ENCODE measurements at places on chromosomes 11 and 22.

GRCh38 chr11:113531575-113532451 is 56.6 kb upstream of the DRD2 start:
- DNase-seq, result no peak

DNA sequence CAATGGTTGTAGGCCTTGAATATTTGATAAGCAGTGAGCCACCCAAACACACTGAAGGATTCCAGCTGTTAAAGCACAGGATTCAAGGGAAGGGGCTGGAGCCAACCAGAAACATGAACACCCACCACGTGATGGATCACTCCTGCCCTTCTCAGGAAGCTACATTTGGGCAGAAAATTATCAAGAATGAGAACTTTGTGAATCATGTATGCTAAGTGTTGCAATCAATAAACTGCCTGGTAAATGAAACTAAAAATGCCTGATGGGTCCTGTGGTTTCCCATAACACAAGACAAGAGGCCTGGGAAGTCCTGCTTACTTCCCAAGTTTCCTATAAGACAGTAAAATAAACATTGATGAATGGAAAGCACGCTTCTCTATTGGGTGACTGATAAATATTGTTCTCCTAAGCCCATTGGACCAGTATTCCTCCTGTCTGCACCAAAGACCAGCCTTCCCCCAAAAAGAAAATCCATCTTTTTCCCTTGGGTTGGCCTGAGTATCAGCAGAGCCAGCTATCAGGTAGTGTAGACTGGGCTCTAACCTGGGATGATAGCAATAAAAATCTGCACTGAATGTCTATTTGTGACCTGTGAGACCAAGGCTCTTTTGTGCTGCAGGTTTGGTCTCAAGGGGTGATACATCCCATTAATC is 98.4 kb downstream of the CCDC83 start:
- DNase-seq, result no peak

DNA sequence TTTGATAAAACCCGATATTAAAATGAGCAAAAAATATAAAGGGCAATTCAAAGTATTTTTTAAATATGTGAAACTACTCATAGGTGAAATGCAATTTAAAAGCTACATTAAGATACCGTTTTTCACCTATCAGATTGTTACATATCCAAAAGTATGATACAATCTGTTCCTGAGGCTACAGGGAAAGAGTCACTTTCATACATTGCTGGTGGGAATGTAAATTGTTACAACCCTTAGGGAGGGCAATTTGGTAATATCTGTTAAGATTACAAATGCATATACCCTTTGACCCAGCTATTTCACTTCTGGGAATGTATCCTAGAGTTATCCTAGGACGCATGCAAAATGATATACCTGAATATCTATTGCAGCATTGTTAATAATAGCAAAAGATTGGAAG is 132.1 kb downstream of the BLID start:
- no peak for DNase-seq

GRCh38 chr11:61756147-61756451 is 3.7 kb downstream of the MYRF start:
- no peak for DNase-seq

GRCh38 chr11:95715777-95716241 is 73.8 kb downstream of the FAM76B start:
- no peak for DNase-seq

DNA sequence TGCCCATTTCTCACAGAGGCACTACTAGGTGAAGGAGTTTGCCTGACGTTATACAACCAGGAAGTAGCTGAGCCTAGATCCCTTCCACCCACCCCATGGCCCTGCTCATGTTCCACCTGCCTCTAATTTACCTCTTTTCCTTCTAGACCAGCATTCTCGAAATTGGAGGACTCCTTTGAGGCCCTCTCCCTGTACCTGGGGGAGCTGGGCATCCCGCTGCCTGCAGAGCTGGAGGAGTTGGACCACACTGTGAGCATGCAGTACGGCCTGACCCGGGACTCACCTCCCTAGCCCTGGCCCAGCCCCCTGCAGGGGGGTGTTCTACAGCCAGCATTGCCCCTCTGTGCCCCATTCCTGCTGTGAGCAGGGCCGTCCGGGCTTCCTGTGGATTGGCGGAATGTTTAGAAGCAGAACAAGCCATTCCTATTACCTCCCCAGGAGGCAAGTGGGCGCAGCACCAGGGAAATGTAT is 14.1 kb downstream of the PIK3IP1 start:
- DNase-seq, result no peak

DNA sequence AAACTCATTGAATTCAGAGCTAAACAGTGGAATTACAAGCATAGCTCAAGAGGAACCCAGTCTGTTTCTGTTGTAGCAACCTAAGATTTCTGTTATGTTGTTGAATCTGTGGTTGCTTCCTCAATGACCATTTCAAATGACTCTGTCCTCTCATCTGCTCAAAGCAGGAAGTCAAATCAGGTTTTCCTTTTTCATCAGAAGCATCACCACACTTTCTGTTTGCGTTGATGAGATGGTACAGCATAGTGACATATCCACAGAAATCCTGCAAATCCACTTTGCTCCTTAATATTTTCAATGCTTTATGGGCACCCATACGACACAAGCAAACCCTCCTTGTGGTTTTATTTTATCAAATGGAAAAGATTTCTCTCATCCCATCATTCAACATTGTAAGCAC is 12.6 kb upstream of the UCP2 start:
- DNase-seq, result no peak

DNA sequence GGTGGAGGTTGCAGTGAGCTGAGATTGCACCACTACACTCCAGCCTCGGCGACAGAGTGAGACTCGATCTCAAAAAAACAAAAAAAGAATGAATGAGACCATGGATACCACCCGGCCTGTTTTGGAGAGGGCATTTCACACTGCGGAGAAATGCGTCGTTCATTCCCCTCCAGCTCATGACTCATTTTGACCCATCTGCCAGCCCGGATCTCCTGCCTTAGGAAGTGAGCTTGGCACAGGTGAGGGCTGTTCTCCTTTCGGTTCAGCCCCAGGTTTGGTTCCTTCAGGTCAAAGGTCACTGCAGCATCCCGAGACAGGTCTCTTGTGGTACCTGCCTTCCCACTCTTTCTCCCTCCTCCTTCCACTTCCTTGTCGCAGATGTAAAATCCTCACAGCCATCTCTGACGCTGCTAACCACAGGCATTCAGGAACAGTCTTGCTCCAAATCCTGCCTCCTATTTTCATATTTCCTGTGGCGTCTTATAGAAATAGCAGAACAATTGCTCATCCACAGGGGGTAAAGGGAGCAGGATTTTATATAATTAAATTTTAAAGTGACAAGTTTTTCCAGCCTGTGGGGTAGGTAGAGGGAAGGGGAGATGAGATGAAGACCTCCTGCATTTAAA is 517.9 kb downstream of the NTM start:
- DNase-seq, result no peak

- DNase-seq, result no peak
Observed at GRCh38 chr11:102874852-102875251, at the start of gene MMP12. Gene MMP12 (minus strand): TSS chr11:102874982. CDS start chr11:102874937, 45 bp downstream.

GRCh38 chr11:30452842-30453241 is 129.9 kb downstream of the ARL14EP start:
- no peak for DNase-seq

DNA sequence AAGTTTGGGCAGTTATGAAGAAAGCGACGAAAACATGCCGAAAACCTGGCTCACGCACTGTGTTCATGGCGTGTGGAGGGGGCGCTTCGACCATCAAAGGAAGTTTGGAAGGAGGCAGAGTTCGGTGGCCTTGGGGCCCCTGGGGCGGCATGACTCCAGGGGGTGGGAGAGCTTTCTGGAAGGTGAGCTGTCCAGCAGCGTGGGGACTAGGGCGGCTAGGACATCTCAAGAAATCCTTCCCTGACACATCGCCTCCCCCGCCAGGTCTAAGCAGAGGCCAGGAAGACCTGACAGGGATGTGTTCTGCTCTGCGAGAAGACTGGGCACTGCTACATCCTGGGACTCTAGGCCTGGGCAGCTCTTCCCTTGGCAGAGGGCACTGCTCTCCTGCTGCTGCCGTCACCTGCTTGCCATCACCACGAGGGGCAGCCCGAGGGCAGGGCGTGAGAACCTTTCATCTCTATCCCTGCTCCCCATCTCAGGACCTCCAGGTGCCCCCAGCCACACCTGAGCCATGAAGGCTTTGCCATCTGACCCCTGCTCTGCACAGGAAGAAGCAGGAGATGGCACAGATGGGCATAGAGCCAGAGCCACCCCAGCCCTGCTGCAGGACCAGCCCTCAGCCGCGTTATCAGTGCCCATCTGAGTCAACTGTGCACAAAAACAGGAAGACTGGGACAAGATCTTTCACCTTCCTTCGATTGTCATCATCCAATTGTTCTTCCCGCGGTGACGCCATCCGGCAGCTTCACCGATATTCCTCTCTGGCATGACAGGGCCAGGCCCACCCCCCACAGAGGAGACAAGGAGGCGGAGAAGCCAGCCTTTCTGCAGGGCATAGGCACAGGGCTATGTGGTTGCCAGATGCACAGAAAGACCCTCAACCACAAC is 12.7 kb downstream of the LINC01488 start:
- no peak for DNase-seq

GRCh38 chr11:45470794-45471167 is 184.6 kb upstream of the SYT13 start:
- no peak for DNase-seq

DNA sequence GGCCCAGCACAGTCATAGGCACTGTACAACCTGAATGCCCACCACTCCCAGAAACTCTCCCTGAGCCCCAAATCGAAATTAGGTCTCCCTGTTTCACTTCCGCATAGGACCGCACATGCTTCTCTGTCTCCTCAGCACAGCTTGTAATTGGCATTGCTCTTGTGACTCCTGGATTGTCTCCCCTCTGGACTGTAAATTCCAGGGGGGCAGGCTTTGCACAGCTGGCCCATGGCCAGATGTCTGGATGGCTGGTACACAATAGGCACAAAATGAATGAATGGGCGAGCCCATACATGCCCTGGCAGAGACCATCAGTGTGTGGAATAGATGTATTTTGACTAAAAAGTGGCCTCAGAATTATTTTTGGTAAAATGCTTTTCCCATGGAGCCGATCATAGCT is 63.3 kb upstream of the PHF21B start:
- no peak for DNase-seq

- DNase-seq, result no peak
Observed at GRCh38 chr11:68008381-68009337, 1.5 kb upstream of the ALDH3B1 start.

DNA sequence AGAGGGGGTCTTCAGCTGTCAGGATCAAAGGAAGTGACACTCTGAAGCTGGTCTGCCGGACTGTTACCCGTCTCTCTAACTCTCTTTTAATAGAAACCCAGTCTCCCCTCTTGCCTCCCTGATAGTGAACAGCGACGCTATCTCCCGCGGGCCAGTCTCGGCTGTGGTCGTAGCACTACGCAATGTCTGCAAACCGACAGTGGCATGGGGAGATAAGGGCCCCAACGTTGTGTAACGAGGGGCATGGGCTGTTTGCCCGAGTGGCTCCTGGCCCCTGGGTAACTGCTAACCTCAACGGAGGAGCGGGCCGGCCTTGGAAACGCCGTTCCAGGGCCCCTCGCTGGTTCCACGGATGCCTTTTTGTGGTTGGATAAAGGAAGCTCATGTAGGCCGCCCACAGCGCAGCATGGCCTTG is 23.3 kb downstream of the ZBTB16 start:
- DNase-seq, result no peak

DNA sequence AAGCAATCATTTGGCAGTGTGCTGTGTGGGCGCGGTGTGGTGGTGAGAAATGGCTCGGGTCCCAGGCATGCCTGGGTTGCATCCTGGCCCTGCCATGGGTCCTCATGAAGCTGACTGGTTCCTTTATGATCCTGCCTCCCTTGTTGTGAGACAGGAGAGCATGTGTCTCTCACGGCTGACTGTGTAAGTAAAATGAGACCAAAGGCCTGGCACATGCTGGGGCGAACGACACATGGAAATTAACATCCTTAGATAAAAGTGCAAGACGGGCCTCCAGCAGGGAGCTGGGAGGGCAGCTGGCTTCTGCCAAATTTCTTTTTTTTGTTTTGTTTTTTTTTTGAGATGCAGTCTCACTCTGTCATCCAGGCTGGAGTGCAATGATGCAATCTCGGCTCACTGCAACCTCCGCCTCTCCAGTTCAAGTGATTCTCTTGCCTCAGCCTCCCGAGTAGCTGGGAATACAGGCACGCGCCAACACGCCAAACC is 9.4 kb upstream of the FBLN1 start:
- no peak for DNase-seq

DNA sequence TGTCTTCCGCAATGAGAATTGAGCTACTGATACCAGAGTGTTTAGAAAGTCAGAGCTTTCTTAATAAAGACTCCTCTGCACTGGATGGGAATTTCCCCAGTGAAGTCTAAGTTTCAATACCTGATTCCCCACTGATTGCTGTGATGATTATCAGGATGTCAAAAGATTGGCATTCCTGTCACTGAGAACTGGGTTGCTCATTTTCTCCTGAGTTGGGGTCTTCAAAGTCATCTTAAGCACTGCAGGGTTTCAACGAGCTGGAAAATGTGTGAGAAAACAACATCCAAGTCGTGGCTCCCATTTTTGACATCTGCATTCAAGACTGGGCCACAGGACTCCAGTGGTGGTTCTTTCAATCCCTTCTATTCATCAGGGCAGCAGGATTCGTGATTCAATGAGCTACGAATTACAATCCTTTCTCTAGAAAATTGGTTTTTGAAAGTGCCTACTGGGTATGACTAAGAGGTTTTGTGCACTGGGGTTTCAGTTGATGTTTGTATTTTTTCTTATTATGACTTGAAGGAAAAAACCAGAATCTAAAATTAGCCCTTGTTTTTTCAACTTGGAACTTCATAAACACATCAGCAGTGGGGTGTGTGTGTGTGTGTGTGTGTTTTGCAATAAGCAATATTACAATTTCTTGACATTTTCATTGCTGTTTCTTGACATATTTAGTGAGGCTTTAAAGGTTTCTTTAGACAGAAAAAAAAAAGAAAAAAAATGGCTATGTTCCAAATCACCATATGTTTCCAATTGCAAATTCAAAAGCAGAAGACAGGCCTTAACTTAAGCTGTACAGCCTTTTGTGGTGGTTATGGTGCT is 233.0 kb downstream of the FAM76B start:
- DNase-seq, result peak; percentile 17

- no peak for DNase-seq
Observed at GRCh38 chr22:36017651-36018091, 11.0 kb downstream of the RBFOX2 start.

DNA sequence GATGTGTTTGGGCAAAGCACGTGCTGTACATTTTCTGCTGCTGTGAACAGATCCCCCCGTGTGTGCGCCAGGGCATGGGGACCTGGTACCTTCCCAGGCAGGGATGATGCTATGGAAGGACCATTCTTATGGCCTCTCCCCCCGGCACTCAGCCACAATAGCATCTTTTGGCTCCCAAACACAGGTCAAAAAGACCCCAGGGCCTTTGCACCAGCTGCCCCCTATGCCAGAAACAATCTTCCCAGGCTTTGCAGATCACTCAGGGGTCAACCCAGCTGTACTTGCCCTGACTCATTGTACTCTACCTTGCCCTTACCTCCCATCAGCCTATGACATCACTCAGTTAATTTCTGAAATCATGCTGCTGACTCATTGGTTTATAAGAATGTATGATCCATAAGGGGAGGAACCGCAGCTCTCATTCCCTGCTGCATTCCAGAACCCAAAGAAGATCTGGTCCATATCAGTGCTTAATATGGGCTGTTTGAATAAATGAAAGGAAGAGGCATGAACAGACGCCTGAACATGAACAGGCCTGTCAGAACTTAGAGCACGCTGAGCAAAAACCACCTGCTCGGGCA is 100.7 kb downstream of the CELSR1 start:
- DNase-seq, result no peak

GRCh38 chr22:22463855-22464540 is 44.5 kb downstream of the ZNF280B start:
- peak; percentile 51 for DNase-seq
